ENCODE measurements at places on chromosomes 4 and X.

GRCh38 chr4:57633212-57633859 is 523.2 kb upstream of the IGFBP7 start:
- no peak for DNase-seq

GRCh38 chr4:1086011-1086410 is 27.4 kb downstream of the RNF212 start:
- DNase-seq: no peak

- DNase-seq: no peak
Measured at GRCh38 chr4:185708348-185708747, 103.6 kb downstream of the SORBS2 start.

GRCh38 chr4:69999420-69999819 is 3.7 kb downstream of the STATH start:
- DNase-seq: no peak

DNA sequence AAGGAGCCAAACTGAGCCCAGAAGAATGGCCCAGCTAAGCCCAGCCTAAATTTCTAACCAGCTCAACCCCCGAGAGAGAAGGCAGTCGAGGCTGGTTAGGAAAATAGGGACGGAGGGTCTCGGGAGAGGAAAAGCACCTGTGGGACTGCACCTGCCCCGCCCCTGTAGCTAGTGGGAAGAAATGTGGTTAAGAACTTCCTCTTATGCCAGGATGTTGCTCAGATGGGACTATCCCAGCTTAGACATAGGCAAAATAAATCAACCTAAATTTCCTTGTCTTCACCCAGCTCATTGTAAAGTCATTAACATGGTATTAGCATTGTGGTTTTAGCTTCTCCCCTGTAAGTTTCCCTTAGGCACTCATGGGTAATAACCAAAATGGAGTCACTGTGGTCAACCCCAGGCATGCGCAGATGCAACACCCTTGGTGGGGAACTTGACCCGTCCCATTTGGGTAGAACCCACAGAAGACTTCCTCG is 86.8 kb downstream of the ZNF718 start:
- no peak for DNase-seq

- no peak for DNase-seq
Measured at GRCh38 chrX:23503835-23504539, 163.3 kb upstream of the PRDX4 start.

- no peak for DNase-seq
Measured at GRCh38 chrX:129744861-129745321, 6.1 kb downstream of the XPNPEP2 start.

DNA sequence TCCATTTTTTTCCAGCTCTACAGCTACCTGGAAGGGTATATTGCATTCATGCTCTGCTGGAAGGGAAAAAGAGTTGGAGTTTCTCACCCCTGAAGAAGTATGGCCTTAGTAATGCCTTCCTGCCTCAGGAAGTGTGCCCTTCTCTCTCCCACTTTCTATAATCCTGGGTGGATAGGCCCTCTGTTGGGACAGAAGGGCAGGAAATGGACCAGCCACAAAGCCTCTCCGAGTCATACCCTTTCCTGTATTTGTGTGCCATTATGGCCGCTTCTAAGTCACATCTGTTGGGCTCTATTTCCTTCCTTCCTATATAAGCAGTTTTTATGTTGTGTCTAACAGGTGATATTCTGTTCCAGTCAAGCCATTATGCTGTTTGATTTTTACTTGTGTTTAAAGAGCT is 74.8 kb upstream of the SMARCA5 start:
- no peak for DNase-seq

- DNase-seq: no peak
Measured at GRCh38 chr4:88969271-88969670, 87.7 kb downstream of the FAM13A start.

DNA sequence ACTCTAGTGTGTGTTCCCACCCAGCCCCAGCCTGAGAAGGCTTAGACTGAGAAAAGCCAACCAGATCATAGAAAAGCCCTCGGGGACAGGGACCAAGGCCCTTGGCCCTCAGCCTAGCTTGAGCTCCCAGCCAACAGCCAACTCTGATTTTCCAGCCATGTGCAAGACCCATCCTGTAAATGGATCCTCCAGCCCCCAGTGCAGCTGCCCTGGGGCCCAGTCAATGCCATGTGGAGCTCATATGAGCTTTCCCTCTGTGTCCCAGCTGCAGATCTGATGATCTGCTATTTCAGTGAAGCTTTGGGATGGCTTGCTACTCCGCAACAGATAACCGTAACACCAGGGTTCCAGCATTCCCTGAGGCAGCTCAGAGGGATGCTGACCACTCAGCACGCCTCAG is 40.5 kb upstream of the CDKN2AIP start:
- no peak for DNase-seq

- no peak for DNase-seq
Measured at GRCh38 chrX:121570072-121570841, 522.8 kb downstream of the GLUD2 start.

DNA sequence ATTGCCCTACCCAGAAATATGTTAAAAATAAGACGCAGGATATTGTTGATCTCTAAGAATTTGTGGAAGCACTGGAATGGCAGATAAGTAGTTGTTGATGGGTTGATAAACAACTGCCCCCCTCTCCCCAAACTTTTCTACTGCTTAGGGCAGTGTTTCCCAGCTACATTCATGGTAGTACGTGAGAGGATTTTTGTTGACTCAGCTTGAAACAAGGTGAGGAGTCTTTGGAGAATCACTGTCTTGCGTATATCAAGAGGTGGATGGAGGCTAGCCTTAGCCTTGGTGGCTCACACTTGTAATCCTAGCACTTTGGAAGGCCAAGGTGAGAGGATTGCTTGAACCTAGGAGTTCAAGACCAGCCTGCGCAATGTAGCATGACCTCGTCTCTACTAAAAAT is 5.7 kb downstream of the ENOPH1 start:
- no peak for DNase-seq

DNA sequence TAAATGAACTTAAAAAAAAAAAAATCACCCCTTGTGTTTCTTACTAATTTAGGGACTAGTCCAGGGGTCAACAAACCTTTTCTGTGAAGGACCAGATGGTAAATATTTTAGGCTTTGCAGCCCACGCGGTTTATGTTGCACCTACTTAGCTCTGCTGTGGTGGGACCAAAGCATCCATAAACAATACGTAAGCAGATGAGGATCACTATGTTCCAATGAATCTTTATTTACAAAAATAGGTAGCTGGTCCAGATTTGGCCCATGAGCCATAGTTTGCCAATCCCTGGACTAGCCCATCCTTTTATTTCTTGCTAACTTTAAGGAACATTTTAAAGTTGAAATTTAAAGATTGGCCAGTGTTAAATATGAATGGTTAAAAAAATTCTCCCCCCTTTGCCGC is 95.3 kb downstream of the AFF1 start:
- DNase-seq: no peak

DNA sequence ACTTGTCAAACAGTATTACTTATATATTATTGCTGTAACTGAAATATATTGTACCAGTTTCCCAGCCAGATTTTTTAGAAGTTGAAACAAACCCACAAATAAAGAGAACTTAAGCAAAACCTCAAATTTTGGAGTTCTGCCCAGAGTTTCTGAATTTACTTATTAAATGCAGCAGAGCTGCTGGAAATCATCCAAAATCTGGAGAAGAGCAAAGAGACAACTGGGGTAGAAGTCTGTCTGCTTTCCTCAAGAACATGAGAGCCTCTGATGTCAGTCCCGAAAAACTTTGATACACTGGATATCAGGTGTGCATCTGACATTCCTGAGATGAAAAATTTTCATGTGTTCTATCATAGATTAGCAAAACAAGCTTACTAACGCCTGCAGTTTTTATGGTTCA is 325.9 kb downstream of the NR3C2 start:
- DNase-seq: no peak

DNA sequence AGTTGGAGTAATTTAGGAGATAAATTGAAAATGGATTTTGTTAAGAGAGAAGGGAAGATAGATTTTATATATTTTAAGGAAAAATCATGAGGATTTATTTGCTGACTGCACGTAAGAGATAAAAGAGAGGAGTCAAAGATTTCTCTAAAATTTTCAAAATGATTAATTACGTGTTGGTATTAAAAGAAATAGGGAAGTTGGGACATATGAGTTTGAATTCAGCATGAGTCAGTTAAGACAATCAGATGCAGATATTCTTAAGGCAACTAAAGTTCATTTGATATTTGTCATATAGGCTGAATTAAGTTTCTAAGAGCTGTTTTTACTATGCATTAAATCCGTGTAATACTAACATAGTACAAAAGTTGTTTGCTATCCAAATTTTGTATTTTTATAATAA is 46.9 kb downstream of the TET2 start:
- no peak for DNase-seq

Data from stimulated activated CD4-positive, alpha-beta T cell treated with anti-CD3 and anti-CD28 coated beads, Interleukin-4, amount 100 ng/mL, for 1 hour (primary cell).